Cardiac septum (tissue), 1 donor: ENCODE measurements at places on chromosomes 16 and 17. TPM values are rescaled to one million over a fixed set of nuclear protein-coding genes. Genes with fewer than 3 reads are reported as not detected.

RNF112 gene
- 2.5 TPM for total RNA-seq

HEATR9 gene
- not detected for total RNA-seq

DNA sequence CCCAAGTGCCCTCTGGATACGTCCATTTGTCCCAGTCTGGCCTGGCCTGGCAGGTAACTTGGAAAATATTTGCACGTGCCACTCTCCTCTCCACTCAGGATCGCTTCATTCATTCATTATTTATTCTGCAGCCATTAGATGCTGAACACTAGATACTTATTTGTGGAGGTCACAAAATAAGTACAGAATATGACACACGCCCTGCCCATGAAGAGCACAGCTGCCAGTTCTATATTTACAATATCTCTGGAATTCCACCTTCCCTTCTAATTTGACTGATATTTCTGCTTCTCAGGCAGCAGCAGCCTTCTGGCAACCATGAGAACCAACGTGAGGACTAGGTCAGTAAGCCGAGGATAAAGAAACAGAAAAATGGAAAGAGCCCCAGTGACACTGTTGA, 20.9 kb downstream of the TRIM16 start:
- DNase-seq: no peak

- no peak for DNase-seq
These were observed 65.8 kb upstream of the PLCG2 start for GRCh38 chr16:81713295-81713772.

- no peak for DNase-seq
These were observed 22.4 kb downstream of the SOX9 start for GRCh38 chr17:72143245-72143644.

DNA sequence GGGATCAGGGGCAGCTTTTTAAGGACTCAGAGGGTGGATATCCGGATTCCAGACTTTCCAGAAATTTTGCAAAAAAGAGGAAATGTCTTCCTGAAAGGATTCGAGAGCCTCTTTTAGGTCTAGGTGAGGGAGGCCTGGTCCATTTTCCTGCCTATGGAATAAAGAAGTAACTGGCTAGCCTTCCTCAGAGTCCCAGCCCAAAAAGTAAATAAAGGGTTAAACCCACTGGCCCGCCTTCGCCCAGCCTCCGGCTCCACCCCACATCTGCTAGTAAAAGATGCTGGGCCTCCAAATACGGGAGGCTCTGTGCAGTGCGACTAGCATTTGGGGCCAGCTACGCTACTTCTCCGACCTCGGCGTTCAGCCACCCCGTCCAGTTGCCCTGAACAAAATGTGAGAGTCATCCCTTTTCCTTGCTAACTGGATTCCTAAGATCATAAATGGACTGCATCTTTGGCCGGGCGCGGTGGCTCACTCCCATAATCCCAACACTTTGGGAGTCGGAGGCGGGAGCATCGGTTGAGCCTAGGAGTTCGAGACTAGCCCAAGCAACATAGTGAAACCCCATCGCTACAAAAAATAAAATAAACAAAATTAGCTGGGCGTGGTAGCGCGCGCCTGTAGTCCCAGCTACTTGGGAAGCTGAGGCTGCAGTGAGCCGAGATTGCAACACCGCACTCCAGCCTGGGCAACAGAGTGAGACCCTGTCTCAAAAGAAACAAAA, 824 bp upstream of the MPP2 start:
- peak; percentile 83 for DNase-seq

GRCh38 chr16:82653550-82654511, 27.1 kb downstream of the CDH13 start:
- no peak for DNase-seq

IRX6 gene
- total RNA-seq: 37.1 TPM

DNA sequence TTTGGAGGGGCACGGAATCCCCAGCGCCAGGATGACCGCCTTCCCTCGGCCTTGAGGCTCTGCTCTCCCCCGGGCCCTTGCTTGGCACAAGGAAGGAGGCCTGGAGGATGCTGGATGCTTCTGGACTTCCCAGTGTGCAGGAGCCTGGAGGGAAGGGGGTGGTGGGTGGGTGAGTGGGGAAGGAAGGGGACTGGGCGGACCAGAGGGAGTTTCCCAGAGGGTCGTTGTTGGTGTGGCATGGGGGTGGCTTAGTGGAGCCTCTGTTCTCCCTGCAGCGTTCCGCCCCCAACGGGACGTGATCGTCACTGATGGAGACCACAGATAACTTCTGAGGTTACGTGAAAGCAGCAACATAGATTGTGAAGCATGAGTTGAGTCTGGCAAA, 140.0 kb downstream of the IRF8 start:
- DNase-seq: peak; percentile 61

- no peak for DNase-seq
These were observed 15.1 kb downstream of the PGS1 start for GRCh38 chr17:78393575-78393974.

- DNase-seq: no peak
These were observed 7.5 kb upstream of the SMTNL2 start for GRCh38 chr17:4576729-4577322.

KCNH4 gene
- not detected for total RNA-seq
